Stimulated activated CD4-positive, alpha-beta T cell treated with anti-CD3 and anti-CD28 coated beads, Interleukin-1b, Interleukin-23, amount 100 ng/mL, for 24 hours (primary cell): ENCODE measurements at places on chromosomes 1 and 21.

- no peak for DNase-seq
Observed at GRCh38 chr1:61570191-61570590, 154.8 kb downstream of the TM2D1 start.

GRCh38 chr21:31872452-31873274 lies at the start of gene HUNK:
Gene HUNK, plus strand, starts transcription at chr21:31873020. Its CDS starts 655 bp downstream, at chr21:31873675.
- no peak for DNase-seq

- no peak for DNase-seq
Observed at GRCh38 chr1:243837907-243838535, 12.0 kb downstream of the AKT3 start.

DNA sequence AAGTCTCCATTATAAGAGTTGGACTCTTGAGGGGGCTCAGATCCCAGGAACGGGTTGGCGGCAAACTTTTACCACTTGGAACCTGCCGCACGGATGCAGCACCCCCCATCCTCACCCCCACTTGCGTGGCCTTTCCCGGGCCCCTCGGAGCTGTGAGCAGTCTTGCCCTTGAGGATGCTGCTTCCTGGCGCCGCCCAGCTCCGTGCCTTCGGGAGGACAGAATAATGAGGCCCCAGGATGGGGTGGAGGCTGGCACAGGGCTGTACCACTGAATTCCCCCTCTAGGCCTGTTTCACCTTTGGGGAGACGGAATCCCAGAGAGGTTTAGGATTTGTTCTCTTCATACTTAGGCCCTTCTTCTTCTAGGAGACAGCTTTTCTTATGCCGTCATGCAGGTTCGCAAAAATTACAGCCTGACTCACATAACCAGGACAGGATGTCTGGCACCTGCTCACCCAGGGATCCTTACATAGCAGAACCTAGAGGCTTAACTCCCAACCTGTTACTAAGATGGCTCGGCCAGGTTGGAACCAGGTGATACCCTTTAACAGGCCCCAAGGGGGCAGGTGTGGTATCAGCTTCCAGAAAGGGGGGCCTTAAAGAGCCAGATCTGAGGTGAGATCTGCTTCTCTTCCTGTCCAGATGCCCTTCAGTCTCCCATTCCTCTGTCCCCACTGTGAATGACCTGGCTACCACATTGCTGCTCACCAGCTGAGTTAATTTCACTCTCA lies 1.5 kb downstream of the TRNP1 start:
- no peak for DNase-seq

- no peak for DNase-seq
Observed at GRCh38 chr1:44717156-44717555, 13.8 kb downstream of the RNU5D-1 start.

DNA sequence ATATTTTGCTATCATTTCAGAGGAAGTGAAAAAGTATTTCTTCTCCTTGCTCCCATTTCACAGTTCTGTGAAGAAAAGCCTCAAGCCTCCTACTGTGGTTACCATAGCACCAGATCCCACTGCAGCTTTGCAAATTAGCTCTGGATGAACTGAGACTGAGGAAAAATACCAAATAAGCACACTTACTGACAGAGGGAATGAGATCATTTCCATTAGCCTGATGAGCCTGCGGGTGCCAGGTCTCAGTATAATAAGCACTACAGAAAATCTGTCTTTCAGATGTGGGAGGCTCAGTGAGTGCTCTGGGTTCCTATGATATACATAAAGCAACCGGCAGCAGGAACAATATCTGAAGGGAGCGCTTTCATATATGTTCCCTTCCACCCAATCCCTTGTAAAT lies 21.4 kb downstream of the XKR8 start:
- no peak for DNase-seq

DNA sequence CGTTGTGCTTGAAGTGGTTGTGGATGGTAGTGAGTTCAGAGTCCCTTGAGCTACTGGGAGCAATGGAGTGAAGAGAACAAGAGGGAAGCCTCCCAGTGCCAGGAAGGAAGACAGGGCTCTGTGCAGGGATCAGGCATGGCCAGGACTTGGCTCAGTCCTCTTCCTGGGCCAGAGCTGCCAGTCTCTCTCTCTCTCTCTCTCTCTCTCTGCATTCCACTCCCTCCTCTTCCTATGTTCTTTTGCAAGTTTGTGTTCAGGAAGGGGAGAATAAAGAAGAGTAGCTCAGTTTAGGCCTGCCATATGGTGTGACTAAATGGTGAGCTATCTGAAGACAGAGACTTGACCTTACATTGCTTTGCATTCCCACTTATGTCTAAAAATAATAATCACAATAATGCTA lies 20.5 kb upstream of the RPTN start:
- no peak for DNase-seq

- no peak for DNase-seq
Observed at GRCh38 chr1:221858818-221859611, 117.1 kb upstream of the DUSP10 start.

DNA sequence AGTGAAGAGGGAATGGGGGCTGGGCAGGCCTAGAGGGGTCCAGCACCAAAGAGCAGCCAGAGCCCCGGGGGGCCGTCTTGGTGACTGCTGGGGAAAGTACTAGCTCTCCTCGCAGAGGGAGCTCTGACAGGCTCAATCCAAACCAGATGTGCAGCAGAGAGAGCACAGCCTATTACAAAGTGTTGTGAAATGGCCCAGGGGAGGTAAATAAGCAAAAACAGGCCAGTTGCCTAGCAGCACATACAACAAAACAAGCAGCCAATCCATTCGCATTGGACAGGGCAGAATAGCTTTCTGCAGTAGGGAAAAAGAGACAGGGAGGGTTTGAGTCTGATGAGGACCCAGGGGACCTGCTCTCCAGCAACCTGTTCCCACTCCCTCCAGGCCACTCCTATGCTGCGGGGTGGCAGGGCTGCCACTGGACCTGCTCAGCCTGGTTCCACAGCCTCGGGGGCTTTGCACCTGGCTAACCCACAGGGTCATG lies 239.6 kb upstream of the FGGY start:
- DNase-seq = no peak

GRCh38 chr1:197841883-197842553 lies 60.4 kb upstream of the C1orf53 start:
- DNase-seq = no peak

GRCh38 chr1:43976045-43976444 lies 1.3 kb downstream of the ATP6V0B start:
- DNase-seq = no peak

GRCh38 chr1:226696547-226696946 lies 42.5 kb downstream of the ITPKB start:
- DNase-seq = no peak

GRCh38 chr1:206097381-206097780 lies 19.8 kb downstream of the AVPR1B start:
- no peak for DNase-seq

- no peak for DNase-seq
Observed at GRCh38 chr1:160664573-160665051, 17.8 kb upstream of the SLAMF1 start.
